EL (cell line): ENCODE measurements at places on chromosomes 16 and 17.

DNA sequence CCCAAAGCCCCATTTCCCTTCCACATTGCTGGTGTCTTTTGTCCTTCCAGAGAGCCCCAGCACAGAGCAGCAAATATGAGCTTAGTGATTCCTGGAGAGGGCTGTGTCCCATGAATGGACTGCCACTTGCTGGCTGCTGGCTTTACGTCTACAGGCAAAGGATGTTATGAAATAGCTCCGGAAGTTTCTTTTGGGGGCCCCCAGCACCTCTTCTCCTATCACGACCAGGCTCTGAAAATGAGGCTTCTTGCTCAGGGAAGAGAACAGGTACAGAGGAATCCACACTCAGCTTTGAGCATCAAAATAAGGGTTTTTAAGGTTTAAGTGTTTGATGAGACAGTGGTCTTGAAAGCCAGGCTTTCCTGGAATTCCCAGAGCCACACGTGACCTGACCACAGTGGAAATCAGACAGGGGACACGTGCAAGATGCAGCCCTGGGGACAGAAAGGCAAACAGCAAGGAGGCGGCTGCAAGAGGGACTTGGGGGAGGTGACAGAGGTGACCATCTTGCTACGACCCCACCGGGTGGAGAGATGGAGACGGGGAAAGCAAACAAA, 58.1 kb downstream of the ZDHHC7 start:
- DNase-seq = no peak

DNA sequence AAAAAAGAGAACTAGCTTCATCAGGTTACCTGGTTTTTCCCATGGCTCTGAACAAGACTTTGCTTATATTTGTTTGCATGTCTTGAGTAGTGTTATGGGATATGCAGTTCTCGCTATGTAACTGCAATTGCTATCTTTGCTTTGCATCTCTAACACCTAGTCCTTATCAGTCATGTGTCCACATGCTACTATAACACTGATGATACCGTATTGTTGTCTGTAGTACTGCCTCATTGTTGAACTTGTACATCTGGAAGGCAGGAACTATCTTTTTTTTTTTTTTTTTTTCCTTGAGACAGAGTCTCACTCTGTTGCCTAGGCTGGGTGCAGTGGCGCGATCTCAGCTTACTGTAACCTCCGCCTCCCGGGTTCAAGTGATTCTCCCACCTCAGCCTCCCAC, 2.5 kb downstream of the PSME3 start:
- DNase-seq = no peak

GRCh38 chr17:18039535-18040260, 490 bp downstream of the GID4 start:
- peak; percentile 40 for DNase-seq

DNA sequence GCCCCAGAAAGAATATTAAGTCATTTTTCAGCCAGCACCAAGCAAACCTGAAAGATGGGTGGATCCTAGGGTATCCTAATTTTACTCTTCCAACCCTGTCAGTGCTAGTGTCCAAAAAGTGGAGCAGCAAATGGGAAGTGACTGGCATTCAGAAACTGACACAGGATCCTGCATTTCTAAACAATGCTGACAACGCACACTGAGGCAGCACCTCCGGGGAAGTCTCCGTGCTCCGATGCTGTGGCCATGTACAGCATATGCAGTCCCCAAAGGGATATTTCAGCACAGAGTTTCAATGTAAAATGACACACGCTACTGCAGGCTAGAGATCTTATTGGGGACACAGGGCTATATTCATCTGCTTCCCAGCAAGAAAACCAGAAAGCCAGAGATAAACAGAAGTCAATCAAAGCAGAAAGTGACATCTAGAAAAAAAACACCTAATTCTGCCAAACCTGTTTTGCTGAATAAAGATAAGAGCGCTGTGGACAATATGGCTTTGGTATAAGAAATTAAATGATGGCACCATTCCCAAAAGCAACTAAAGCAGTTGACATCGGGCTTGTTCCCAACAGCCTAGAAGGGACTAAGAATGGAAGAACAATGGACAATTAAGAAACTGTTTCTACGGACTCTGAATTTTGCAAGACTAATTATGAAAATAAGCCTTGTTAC, 17.3 kb downstream of the XYLT1 start:
- DNase-seq = no peak

GRCh38 chr16:14501331-14502255, 128.5 kb downstream of the PARN start:
- DNase-seq = peak; percentile 92
